Astrocyte (in vitro differentiated cells and primary cell): ENCODE measurements at places on chromosomes 4 and X. TPM values are rescaled to one million over a fixed set of nuclear protein-coding genes. Genes with fewer than 3 reads are reported as not detected.
A peak's percentile ranks its signal among the peaks of the same experiment; 100 is the strongest.

GRCh38 chr4:74042681-74043080 is 4.2 kb upstream of the CXCL3 start:
- no peaks in the 10 kb centered on the region for H3K36me3 ChIP-seq
- H3K4me3 ChIP-seq, result no peak overlapping the region
- peaks cover 3% of the 10 kb centered on the region for H3K27me3 ChIP-seq
- DNase-seq, result no peak
- peaks cover 4% of the 10 kb centered on the region for H3K4me1 ChIP-seq

- no peak overlapping the region for H3K4me3 ChIP-seq
- H3K4me1 ChIP-seq, result no peaks in the 10 kb centered on the region
- peaks cover 2% of the 10 kb centered on the region for H3K27me3 ChIP-seq
Observed at GRCh38 chr4:152065545-152065944, 304.7 kb upstream of the GATB start.

- H3K27me3 ChIP-seq, result no peaks in the 10 kb centered on the region
- H3K4me3 ChIP-seq, result no peak overlapping the region
- no peaks in the 10 kb centered on the region for H3K4me1 ChIP-seq
- H3K27ac ChIP-seq, result no peak overlapping the region
- peaks cover 3% of the 10 kb centered on the region for H3K36me3 ChIP-seq
- no peak for DNase-seq
Observed at GRCh38 chr4:83261307-83261706, 23.3 kb downstream of the COQ2 start.

DNA sequence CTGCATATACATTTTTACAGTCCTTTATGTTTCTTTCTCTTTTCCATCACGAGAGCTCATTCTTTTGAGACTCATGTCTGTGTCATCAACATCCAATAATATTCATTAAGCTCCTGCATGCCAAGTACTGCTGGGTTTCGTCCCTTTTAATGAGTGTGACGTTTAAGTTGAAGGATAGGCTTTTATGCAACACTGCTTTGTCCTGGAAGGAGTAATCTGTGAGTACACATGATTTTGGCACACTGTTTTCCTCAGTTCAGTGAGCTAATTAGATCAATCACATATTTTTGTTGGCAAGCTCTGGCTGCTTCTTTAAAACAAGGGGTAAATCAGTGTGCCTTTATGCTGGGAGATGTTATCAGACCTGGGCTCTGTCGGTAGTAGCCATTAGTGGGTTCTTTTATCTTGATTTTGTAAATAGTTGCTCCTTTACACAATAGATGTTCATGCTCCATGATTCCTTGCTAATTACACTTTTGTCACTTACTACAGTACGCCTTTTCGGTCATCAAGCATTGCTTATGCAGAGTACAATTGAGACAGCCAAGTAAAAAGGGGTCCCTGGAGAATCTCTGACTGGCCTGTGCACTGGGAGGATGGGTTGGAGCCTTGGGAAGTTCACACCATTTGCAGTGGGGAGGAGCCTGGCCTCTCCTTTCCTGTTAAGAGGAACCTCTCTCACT is 132.6 kb downstream of the FHIP1A start:
- peak; percentile 85 for DNase-seq
- H3K27me3 ChIP-seq, result no peaks in the 10 kb centered on the region
- H3K36me3 ChIP-seq, result no peaks in the 10 kb centered on the region
- peak overlapping the region; percentile 34 for H3K4me3 ChIP-seq
- H3K4me1 ChIP-seq, result peaks cover 18% of the 10 kb centered on the region

GRCh38 chr4:113355550-113356371 is 306.3 kb downstream of the ANK2 start:
- H3K27me3 ChIP-seq, result peaks cover 23% of the 10 kb centered on the region
- H3K4me1 ChIP-seq, result peaks cover 14% of the 10 kb centered on the region
- DNase-seq, result peak; percentile 96
- H3K27ac ChIP-seq, result peak overlapping the region; percentile 55
- no peaks in the 10 kb centered on the region for H3K36me3 ChIP-seq
- peak overlapping the region; percentile 35 for H3K4me3 ChIP-seq

DNA sequence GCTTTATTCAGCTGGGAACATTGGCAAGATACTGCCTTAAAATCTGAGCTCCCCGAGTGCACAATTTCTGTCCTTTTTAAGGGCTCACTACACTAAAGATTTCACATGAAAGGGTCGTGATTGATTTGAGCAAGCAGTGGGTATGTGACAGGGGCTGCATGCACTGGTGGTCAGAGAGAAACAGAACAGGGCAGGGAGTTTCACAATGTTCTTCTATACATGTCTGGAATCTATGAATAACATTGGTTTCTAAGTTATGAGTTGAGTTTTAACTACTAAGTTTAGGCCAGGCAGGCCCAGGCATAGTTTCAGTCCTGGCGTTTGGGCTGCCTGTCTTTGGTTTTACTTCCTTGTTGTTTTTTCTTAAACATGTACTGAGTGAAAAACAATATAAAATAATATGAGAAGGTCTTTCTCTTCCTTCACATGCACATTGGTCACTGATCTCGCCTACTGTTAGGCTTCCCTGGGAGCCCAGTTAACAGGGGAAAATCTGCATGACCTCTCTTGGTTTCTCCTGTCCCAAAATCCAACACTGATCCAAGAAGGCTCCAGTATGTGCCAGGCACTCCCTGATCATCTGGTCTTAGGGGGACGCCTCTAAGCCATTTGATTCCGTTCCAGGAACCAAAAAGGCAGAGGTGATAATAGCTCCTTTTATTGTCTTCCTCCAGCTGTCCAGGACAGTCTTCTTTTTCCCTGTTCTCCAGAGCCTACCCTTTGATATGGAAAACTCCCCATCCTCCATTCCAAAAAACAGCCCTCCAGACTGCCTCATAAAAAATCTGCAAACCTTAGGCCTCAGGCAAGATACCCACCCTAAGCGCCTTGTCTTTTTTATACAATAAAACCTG is at the start of gene UGT2B17:
Gene UGT2B17 (minus strand): TSS at position 51 of the 854 bp plus-strand sequence. CDS start 7,838 bp downstream, outside the sequence.
- no peak for DNase-seq
- no peak within 1 kb of the TSS for H3K27ac ChIP-seq
- no peak within 1 kb of the TSS for H3K4me3 ChIP-seq
- no peaks in the 10 kb centered on the region for H3K27me3 ChIP-seq

DNA sequence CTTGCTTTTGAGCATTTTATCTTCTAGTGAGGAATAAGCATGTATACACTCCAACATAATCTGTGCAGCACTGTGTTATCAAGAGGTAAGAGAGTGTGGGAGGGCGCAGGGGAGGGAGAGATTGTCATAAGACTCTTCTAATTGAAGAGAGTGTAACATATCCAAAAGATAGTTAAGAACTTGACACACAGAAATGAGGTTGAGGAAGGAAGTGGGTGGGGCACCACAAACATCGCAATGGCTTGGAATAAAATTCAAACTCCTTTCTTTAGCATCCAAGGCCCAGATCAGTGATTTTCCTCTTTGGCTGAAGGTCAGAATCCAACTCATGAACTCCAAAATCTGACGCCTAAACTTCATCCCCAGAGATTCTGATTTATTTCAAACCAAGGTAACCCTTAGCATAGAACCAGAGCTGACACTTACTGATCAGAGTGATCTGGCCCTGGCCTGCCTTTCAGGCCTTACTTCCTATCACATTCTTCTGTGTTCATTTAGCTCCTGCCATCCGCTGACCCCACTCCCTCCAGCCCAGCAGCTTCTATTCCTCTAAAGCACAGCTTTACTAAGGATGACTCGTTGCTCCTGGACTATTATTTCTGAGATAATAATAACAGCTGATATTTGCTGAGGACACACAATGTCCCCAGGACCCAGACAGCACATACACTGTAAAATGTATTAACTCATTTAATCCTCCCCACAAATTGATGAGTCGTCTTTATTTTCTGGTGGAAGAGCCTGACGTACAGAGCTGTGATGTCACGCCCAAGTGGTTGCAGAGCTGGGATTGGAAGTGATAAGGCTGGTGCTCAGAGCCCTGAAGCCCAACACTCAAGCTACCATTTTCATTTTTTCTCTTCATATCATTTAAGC is 10.6 kb upstream of the CTSO start:
- no peak overlapping the region for H3K4me3 ChIP-seq
- no peak overlapping the region for H3K27ac ChIP-seq
- DNase-seq, result no peak
- H3K36me3 ChIP-seq, result no peaks in the 10 kb centered on the region
- no peaks in the 10 kb centered on the region for H3K27me3 ChIP-seq
- no peaks in the 10 kb centered on the region for H3K4me1 ChIP-seq

DNA sequence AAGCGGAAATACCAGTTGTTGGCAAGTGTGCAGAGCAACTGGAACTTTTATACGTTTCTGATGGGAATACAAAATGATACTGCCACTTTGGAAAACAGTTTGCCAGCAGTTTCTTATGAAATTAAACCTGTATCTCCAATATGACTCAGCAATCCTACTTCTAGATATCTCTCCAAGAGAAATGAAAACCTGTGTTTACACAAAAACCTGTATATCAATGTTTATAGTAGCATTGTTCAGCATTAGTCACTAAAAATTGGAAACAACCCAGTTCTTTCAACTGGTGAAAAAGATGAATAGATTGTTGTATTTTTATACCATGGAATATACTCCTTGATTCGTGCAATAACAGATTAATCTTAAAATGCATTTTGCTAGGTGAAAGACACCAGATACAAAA is 26.8 kb downstream of the ATP7A start:
- no peaks in the 10 kb centered on the region for H3K27me3 ChIP-seq
- no peaks in the 10 kb centered on the region for H3K4me1 ChIP-seq
- H3K36me3 ChIP-seq, result no peaks in the 10 kb centered on the region
- DNase-seq, result peak; percentile 66
- H3K4me3 ChIP-seq, result no peak overlapping the region
- peak overlapping the region; percentile 17 for H3K27ac ChIP-seq

GRCh38 chr4:184228056-184228705 is 10.5 kb upstream of the ENPP6 start:
- no peak overlapping the region for H3K27ac ChIP-seq
- H3K36me3 ChIP-seq, result no peaks in the 10 kb centered on the region
- DNase-seq, result no peak
- H3K4me1 ChIP-seq, result no peaks in the 10 kb centered on the region

GRCh38 chr4:54368281-54369265 is 139.5 kb downstream of the PDGFRA start:
- no peak overlapping the region for H3K4me3 ChIP-seq
- no peak overlapping the region for H3K27ac ChIP-seq

- H3K4me3 ChIP-seq, result no peak overlapping the region
- H3K27me3 ChIP-seq, result no peaks in the 10 kb centered on the region
- H3K4me1 ChIP-seq, result no peaks in the 10 kb centered on the region
Observed at GRCh38 chrX:13826770-13827169, 9.9 kb upstream of the GPM6B start.

DNA sequence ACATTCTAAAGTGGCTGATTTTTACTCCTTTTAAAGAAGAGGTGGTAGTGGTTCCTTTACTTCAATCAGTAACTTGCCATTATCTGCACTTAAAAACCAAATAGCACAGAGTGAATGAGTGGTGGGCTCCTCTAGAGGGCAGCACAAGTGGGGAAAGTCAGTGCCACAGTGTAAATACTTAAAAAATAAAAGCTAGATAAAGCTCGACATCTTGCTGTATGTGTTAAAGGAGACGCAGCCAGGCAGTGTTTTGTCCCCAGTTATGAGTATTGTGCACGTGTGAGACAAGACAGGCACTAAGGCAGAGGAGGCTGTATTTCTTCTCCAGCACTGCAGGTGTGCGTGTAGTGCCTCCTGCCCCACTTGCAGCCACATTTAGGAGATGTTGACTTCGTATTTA is 24.6 kb downstream of the NAP1L5 start:
- no peak overlapping the region for H3K4me3 ChIP-seq
- H3K4me1 ChIP-seq, result peaks cover 5% of the 10 kb centered on the region
- DNase-seq, result no peak
- H3K36me3 ChIP-seq, result no peaks in the 10 kb centered on the region

- no peaks in the 10 kb centered on the region for H3K36me3 ChIP-seq
- H3K4me3 ChIP-seq, result no peak overlapping the region
- no peaks in the 10 kb centered on the region for H3K4me1 ChIP-seq
- no peaks in the 10 kb centered on the region for H3K27me3 ChIP-seq
Observed at GRCh38 chrX:32571579-32571978, 639.8 kb downstream of the DMD start.

DNA sequence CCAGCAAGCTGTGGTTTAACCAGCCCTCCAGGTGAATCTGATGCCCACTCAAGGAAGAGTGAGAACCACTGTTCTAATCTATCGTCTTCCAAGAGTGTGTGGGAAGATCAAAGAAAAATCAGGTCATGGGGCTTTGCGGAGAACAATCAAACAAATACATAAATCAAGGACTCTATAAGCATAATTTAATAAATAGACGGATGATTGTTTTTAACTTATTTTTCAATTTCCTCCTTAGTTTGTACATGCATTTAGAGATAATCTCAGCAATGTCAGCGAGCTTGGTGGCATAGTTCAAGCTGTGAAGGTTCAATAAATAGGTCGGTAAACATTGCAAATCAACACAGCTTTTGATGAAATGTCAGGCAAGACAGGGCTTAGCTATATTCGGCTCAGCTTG is 84.9 kb downstream of the DMD start:
- H3K4me3 ChIP-seq, result no peak overlapping the region
- no peaks in the 10 kb centered on the region for H3K27me3 ChIP-seq
- H3K36me3 ChIP-seq, result no peaks in the 10 kb centered on the region
- no peak overlapping the region for H3K27ac ChIP-seq

ENPEP gene
- total RNA-seq, result 0.67 and 1.7 TPM in 2 replicates
